ENCODE measurements at places on chromosomes 5 and 9. TPM values are rescaled to one million over a fixed set of nuclear protein-coding genes. Genes with fewer than 3 reads are reported as not detected.

- H3K27me3 ChIP-seq, result no peaks in the 10 kb centered on the region
- H3K27ac ChIP-seq, result no peak overlapping the region
- no peak for DNase-seq
Observed at GRCh38 chr5:87541033-87541432, 128.3 kb upstream of the CCNH start.

GRCh38 chr9:131024978-131025868 is 16.2 kb downstream of the LAMC3 start:
- peaks cover 2% of the 10 kb centered on the region for H3K27me3 ChIP-seq
- H3K4me3 ChIP-seq, result no peak overlapping the region
- DNase-seq, result no peak
- H3K27ac ChIP-seq, result no peak overlapping the region
- H3K4me1 ChIP-seq, result no peaks in the 10 kb centered on the region
- H3K36me3 ChIP-seq, result no peaks in the 10 kb centered on the region

GRCh38 chr9:35940458-35941407 is 17.2 kb downstream of the OR2S2 start:
- no peak for DNase-seq
- H3K4me1 ChIP-seq, result peaks cover 25% of the 10 kb centered on the region

DNA sequence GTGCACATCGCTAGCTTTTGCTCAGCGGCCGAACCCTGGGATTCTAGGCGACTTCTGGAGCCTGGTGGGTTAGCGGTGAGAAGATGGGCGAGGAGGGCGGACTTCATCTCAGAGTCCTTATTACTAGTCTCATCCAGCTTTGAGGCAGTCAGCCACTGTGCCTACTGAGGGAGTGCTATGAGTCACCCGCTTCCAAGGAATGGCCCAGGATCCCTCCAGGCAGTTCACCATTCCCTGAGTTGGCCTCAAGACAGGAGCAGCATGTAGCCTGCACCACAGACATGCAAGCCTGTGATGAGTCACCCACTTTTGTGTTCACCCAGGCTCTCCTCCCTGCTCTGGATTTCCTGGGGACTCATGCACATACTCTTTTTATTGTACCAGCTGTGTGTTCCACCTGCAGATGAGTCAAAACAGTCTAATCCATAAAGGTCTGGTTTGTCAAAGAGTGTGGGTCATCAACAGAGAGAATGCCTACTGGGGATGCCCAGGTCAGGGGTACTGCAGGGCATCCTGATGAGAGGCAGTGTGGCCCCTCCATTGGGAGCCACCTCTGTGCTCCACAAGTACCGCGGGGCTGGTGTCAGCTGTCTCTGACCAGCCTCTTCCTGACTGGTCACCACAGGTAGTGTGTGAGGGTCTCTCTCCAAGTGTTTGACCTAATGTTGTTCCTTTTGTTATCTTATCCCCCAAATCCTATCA is 20.2 kb downstream of the SLC22A5 start:
- H3K36me3 ChIP-seq, result peaks cover 8% of the 10 kb centered on the region
- no peaks in the 10 kb centered on the region for H3K27me3 ChIP-seq
- DNase-seq, result no peak
- no peak overlapping the region for H3K27ac ChIP-seq

GRCh38 chr9:113504725-113505590 is 41.4 kb downstream of the RGS3 start:
- H3K27me3 ChIP-seq, result peaks cover 4% of the 10 kb centered on the region
- no peak for DNase-seq
- H3K4me1 ChIP-seq, result peaks cover 4% of the 10 kb centered on the region
- no peaks in the 10 kb centered on the region for H3K36me3 ChIP-seq
- no peak overlapping the region for H3K27ac ChIP-seq
- no peak overlapping the region for H3K4me3 ChIP-seq

- no peak overlapping the region for H3K4me3 ChIP-seq
- H3K4me1 ChIP-seq, result peaks cover 9% of the 10 kb centered on the region
- H3K36me3 ChIP-seq, result no peaks in the 10 kb centered on the region
- DNase-seq, result no peak
- no peak overlapping the region for H3K27ac ChIP-seq
- peaks cover 2% of the 10 kb centered on the region for H3K27me3 ChIP-seq
Observed at GRCh38 chr9:98150164-98150563, 31.1 kb upstream of the TRIM14 start.

CYSRT1 gene
- total RNA-seq, result 0.50 TPM

TBC1D2 gene
- total RNA-seq, result 1.5 TPM

C5orf47 gene
- total RNA-seq, result not detected

MARCOL gene
- total RNA-seq, result not detected

Measured in activated T-helper 2 cell treated with anti-CD3 and anti-CD28 coated beads, Interferon-gamma antibody, Interleukin-2, Interleukin-4, amounts not matched to agents 10 μg/mL and 5 μg/mL and 100 μg/mL, durations not matched to agents 14 hours and 24 hours and 36 hours (primary cell).